ENCODE measurements at places on chromosomes 12 and 14. TPM values are rescaled to one million over a fixed set of nuclear protein-coding genes. Genes with fewer than 3 reads are reported as not detected.

LRTM2 gene
- total RNA-seq = not detected

CEP128 gene
- 34.8 TPM for total RNA-seq

GCH1 gene
- 23.7 TPM for total RNA-seq

DNA sequence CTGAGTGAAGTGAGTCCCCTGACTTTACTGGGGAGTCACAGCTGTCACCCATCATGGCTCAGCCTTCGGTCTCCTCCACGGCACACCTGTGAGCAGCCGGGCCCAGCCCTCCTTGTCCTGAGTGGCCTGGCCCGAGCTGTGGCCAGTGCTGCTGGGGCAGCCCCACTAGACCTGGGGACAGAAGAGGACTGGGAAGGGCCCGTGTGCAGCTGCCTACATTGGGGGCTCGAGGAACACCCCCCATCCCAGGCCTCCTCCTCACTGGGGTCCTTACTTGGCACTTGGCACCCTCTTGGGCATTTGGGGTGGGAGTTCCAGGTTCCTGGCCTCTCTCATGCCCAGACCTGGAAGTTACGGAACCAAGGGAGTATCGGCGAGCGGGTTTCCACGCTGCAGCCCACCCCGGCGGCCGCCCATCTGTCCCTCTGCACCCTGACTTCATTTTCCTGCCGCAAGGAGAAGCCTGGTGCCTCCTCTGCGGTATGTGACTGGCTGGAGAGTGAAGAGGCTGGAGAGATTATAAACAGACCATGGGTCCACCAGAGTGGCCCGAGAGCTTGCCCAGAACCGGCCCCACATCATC, 179.7 kb downstream of the KIF26A start:
- no peaks in the 10 kb centered on the region for H3K4me1 ChIP-seq
- H3K4me3 ChIP-seq = no peak overlapping the region
- no peak for DNase-seq
- H3K27me3 ChIP-seq = no peaks in the 10 kb centered on the region

DNA sequence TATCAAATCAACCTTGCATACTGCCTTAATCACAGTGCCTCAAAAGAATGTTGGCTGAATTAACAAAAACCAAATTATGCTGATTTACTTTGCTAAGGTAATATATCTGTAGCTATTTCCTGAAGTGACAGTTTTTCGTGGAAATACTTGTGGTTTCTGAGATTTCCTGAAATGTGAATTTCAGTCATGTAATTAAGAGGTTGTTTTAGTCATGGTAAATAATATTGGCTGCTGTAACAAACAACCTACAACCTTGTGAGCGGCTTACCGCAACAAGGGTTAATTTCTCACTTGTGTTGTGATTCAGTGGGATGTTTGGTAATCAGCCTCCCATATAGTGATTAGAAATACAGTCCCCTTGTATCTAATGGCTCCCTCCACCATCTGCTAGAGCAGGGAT, 387.9 kb downstream of the NELL2 start:
- no peaks in the 10 kb centered on the region for H3K36me3 ChIP-seq
- no peak overlapping the region for H3K4me3 ChIP-seq
- no peak for DNase-seq
- H3K27me3 ChIP-seq = no peaks in the 10 kb centered on the region
- no peaks in the 10 kb centered on the region for H3K4me1 ChIP-seq
- H3K27ac ChIP-seq = no peak overlapping the region

- H3K27ac ChIP-seq = no peak overlapping the region
- no peaks in the 10 kb centered on the region for H3K4me1 ChIP-seq
- H3K27me3 ChIP-seq = no peaks in the 10 kb centered on the region
- no peak for DNase-seq
- no peak overlapping the region for H3K4me3 ChIP-seq
Measured at GRCh38 chr12:128755566-128755965, 68.2 kb downstream of the SLC15A4 start.

- H3K27me3 ChIP-seq = no peaks in the 10 kb centered on the region
- no peak for DNase-seq
- H3K27ac ChIP-seq = no peak overlapping the region
- H3K36me3 ChIP-seq = no peaks in the 10 kb centered on the region
- H3K4me3 ChIP-seq = no peak overlapping the region
Measured at GRCh38 chr12:131506426-131506825, 204.5 kb upstream of the SFSWAP start.

GRCh38 chr12:2739832-2740641, 54.7 kb upstream of the FKBP4 start:
- H3K36me3 ChIP-seq = no peaks in the 10 kb centered on the region
- no peak overlapping the region for H3K4me3 ChIP-seq
- no peaks in the 10 kb centered on the region for H3K27me3 ChIP-seq
- no peak for DNase-seq
- no peak overlapping the region for H3K27ac ChIP-seq

GRCh38 chr12:104220931-104221330, 5.4 kb downstream of the TXNRD1 start:
- no peak overlapping the region for H3K4me3 ChIP-seq
- H3K36me3 ChIP-seq = no peaks in the 10 kb centered on the region
- peaks cover 5% of the 10 kb centered on the region for H3K4me1 ChIP-seq
- H3K27me3 ChIP-seq = no peaks in the 10 kb centered on the region
- no peak overlapping the region for H3K27ac ChIP-seq

- H3K27ac ChIP-seq = peak overlapping the region; percentile 83
- DNase-seq = peak; percentile 90
- no peaks in the 10 kb centered on the region for H3K27me3 ChIP-seq
- peaks cover 13% of the 10 kb centered on the region for H3K4me1 ChIP-seq
- H3K36me3 ChIP-seq = no peaks in the 10 kb centered on the region
Measured at GRCh38 chr12:110403976-110404682, 621 bp upstream of the ANAPC7 start.
